Stimulated activated CD8-positive, alpha-beta memory T cell treated with anti-CD3 and anti-CD28 coated beads, Interleukin-2, amount 100 ng/mL, for 1 hour (primary cell): ENCODE measurements at places on chromosomes 12 and 14.

DNA sequence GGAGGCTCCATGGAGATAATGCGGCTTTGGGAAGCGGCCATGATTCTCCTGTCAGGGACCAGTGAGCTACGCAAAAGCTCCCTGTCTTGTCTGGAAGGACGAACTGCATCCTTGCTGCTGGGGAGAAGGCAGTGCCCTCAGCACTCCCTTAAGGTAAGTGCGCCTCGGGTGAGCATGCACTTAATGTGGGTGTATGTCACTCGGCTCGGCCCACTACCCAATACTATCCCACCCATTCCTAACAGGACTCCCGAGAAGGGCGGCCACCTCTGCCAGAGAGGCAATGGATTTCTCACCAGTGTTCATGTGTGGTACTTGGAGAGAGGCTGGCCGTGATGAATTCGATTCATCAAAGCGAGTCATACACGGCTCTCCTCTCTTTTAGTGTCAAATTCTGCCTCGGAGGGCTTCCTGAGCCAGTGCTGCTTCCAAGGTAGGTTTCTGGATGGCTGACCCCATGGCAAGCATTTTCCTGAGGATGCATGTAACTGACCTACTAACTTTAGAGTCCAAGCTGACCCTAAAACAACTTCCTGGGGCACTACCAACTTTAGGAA, 151.7 kb upstream of the RTL1 start:
- no peak for DNase-seq

DNA sequence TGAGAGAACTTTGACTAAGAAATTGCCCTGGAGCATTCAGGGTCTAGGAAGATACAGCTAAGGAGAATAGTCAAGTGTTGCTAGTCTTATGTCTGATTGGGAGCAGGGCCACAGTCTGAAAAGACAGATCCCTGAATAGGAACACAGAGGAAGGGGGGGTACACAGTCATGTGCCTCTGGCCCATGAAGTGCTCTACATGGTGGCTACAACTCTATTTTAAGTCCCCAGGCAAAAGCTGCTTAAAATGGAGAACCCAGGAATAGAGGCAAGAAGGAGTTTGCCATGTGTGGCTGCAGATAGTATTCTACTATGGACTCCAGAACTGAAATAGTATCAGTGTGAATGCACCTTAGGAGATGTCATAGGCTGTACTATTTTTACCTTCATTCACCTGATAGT, 118.0 kb upstream of the NPAS3 start:
- no peak for DNase-seq

- DNase-seq: no peak
These were observed 19.7 kb downstream of the DUSP16 start for GRCh38 chr12:12542964-12543363.

DNA sequence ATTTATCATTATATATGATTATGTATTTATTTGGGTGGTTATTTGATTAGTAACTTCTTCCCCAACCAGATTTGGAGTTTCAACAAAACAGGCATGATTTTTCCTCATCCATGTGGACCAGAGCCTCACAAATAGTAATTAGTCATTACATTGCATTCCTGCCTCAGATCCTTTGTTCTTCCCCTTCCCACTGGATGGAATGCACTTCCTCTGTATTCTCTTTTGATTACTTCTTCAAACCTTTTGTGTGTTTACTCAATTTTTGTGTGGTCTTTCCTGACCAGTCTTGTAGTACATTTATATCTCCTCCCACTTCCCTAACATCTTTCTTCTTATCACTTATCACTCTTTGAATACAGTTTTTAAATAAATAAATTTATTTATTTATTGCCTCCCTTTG, 15.5 kb downstream of the SYT1 start:
- no peak for DNase-seq

GRCh38 chr12:107774349-107775029, at the start of gene ASCL4:
TSS of gene ASCL4 (plus strand) at chr12:107774704. CDS start at chr12:107775219, 515 bp downstream.
- DNase-seq: no peak

DNA sequence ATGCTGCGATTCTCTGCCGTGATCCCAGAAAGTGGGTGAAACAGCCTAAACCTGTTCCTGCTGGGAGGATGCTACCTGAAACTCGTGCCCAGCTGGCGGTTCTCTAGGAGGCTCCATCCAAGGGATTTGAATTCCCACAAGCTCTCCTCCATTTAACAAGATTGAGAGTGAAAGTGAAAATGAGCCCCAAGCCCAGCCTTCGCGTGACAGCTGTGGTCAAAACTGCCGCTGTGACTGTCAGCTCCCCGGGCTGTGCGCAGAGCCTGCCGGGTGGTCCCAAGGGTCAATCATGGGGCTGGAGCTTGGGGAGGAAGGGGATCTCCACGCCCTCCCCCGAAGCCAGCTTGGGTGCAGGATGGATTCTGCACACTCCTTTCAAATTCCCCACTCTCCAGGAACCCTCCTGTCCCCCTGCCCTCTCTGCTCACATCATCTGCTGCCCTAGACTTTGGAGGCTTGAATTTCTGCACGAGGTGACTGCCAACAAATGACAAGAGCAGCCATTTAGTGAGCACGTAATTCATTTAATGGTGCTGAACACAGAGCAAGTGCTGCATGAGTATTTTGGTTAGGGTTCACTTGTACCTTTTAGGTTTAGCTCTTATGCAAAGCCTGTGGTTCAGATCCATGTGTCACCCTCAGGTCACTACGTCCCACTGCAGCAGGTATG, 5.3 kb downstream of the ASB2 start:
- DNase-seq: no peak

GRCh38 chr12:113712481-113712880, 240.8 kb upstream of the LHX5 start:
- no peak for DNase-seq

GRCh38 chr14:76012354-76012753, 26.8 kb downstream of the IFT43 start:
- no peak for DNase-seq

- no peak for DNase-seq
These were observed 58.8 kb downstream of the GPR68 start for GRCh38 chr14:91185721-91186120.

DNA sequence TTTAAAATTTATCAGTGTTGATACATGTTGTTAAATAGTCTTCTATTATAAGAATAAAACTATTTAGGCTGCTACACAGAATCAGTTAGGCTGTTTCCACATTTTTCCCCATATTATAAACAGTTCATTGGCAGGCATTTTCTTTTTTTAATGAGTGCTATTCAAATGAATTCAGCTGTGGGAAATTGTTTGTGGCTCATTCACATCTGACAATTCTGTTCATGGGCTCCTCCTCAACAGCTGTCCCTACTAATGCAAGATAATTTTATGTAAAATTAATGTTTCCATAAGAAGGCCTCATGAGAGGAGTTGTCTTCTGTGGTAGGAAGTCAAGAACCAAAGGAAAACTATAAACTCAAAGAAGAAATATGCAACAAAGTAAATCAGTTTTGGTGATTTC, 218.0 kb downstream of the PPFIA2 start:
- DNase-seq: no peak

DNA sequence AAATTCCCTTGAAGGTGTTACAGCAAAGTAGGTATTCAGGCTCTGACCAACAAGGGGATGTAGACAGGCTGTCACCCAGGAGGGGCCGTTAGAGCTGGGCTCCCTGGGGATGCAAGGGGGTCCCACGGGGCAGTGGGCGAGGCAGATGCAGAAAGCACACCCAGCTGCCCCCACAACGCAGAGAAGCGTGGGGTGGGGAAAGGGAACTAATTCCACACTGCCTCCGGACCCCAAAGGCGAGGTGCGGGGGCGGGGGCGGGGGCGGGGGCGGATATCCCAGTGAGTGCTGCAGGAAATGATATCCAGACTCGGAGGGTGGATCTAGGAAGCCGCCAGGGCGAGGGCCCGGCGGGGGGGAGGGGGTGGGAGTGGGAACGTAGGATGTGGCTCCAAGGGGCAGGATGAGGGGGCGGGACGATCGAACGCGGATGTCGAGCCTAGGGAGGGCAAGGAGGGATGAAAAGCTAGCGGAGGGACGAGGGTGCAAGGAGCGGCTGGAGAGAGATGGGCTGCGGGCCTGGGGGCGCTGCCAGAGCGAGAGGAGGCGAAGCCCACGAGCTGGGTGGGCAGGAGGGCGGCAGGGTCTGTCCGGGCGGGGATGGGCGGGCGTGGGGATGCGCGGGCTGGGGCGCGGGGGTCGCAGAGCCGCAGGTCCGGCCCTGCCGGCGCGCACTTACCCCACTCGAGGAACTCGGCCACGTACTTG, 874 bp downstream of the CDC42BPB start:
- DNase-seq: no peak

GRCh38 chr14:72708708-72709475, 185.0 kb downstream of the DPF3 start:
- no peak for DNase-seq

GRCh38 chr14:63543826-63544406, 739 bp upstream of the PPP2R5E start:
- DNase-seq: no peak

DNA sequence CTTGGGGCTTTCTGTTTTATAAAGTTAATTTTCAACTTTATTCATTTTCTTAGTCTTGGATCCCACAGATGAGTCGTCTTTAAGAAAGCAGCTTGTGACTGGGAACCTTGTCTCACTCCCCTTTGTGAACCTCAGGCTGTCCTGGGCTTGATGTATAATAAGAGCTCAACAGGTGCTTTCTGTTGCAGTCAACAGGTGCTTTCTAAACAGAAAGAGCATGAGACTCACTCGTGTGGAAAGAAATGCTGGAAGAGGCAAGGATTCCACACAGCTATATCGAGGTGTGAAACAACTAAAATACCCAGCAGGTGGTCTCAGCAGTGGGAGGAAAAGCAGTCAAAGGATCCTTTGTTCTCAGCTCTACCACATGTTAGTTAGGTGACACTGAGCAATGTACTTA, 398.9 kb downstream of the EGLN3 start:
- no peak for DNase-seq

- no peak for DNase-seq
These were observed 72.4 kb upstream of the USP44 start for GRCh38 chr12:95623554-95624170.

DNA sequence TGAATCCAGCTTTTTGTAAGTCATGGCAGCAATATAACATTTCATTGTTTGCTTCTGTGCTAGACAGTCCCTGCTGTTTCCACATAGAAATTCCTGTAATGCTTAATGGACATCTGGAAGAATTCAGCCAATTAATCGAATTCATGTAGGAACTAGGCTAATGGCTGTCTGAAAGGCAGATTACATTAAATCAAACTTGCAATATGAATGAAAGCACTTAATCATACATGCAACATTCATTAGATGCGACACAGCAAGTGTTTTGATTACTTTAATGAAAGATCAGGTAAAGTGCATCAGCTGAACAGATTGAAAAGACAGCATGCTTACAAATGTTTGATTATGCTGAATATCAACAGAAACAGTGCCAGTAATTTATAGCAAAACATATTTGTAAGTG, 24.1 kb upstream of the INSM2 start:
- no peak for DNase-seq

GRCh38 chr12:76020281-76020680, 11.3 kb downstream of the PHLDA1 start:
- DNase-seq: peak; percentile 49

- DNase-seq: peak; percentile 21
These were observed 586 bp downstream of the TTC6 start for GRCh38 chr14:37595809-37596621.

- DNase-seq: no peak
These were observed 25.2 kb downstream of the ARHGAP5 start for GRCh38 chr14:32102152-32102787.

DNA sequence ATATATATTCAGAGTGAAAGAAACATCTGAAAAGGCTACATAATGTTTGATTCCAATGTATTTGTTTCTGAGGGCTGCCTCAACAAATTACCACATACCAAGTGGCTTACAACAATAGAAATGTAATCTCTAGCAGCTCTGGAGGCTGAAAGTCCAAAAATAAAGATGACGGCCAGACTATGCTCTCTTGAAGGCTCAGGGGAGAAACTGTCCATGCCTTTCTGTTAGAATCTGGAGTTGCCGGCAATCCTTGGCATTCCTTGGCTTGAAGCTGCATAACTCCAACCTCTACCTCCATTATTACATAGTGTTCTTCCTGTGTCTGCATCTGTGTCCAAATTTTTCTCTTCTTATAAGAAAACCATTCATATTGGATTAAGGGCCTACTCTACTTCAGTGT, 68.1 kb upstream of the PLEKHG7 start:
- DNase-seq: no peak

DNA sequence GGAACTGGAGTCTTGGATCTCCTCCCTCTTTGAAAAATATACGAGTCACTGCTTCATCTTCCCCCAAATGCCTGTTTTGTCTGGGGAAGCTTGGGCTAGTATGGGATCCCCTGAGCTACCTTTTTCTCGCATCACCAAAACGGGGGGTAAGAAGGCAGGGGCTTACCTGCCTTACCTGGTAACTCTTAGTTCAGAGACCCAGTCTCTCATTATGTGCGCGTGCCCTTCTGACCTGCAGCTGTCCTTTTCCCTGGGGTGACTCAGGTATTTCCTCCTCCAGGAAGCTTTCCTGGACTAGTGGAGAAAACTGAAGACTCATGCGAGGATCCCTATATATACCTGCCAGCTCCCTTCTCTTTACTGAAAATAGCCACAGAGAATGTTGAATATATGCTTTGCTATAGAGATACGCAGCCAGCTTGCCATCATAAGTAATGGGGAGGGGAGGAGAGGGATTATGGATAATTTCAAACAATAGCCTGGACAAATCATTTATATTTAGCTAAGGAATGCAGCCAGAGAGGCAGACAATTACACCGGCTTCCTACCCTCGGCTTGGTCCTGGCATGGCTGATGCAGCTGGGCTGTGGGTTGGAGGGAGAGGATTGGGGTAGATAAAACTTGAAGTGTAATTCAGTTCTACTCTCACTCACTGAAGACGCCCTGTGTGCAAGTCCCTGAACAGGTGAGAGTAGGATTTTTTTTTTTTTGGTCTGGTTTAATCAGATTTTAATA, 1.1 kb downstream of the TSPAN9 start:
- DNase-seq: no peak

GRCh38 chr12:59365133-59365532, 230.7 kb upstream of the SLC16A7 start:
- no peak for DNase-seq

- no peak for DNase-seq
These were observed 60.2 kb downstream of the RFX4 start for GRCh38 chr12:106643000-106643399.
